ENCODE measurements at places on chromosomes 2 and 18.

DNA sequence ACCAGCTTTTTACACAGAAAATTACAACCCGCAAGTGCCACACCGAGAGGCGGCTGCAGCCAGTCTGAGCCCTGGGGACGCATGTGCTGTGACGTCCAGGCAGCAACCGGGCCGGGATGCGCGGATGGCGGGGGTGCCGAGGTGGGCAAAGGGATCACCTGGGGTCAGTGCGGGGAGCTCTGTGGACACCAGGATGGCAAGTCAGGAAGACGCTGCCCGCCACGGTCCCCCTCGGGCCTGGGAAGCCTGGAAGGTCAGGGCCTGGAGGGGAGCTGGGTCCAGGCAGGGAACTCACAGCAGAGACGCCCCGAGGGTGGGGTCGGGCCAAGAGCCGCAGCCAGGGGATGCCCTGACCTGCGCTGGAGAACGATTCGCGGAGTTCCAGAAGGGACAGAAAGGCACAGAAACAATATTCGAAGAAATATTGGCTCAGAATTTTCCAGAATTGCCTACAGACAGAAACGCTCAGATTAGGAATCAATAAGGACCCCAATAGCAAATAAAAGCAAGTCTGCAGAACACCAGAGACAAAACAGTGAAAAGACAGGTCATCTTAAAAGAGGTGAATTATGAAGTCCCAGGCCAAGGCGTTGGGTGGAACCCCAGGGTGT is 11.7 kb upstream of the KIF1A start:
- DNase-seq, result no peak

- no peak for DNase-seq
Observed at GRCh38 chr2:32262105-32262504, 2.6 kb downstream of the NLRC4 start.

GRCh38 chr2:26126074-26126473 is 46.8 kb upstream of the GAREM2 start:
- DNase-seq, result no peak

GRCh38 chr18:47754311-47755101 is 176.0 kb downstream of the SMAD2 start:
- DNase-seq, result no peak

- no peak for DNase-seq
Observed at GRCh38 chr2:172437419-172438341, 10.3 kb downstream of the ITGA6 start.

GRCh38 chr18:7855028-7855427 is 287.9 kb downstream of the PTPRM start:
- no peak for DNase-seq

DNA sequence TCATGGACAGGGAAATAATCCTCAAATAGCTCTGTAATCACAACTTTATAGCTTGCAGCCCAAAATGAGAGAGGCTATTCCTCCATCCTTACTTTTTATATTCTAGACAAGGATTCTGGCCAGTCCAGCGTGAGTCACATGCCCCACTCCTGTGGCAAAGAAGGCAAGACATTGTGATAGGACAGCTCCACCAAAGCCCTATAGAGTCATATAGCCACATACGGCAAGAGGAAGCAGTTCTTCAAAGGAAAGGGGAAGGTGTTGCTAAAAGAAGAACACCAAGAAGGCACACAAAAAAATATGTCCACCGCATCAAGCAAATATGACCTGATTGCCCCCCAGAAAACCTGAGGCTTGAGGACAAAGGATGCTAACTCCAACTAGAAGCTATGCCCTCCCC is 3.4 kb upstream of the GFPT1 start:
- DNase-seq, result no peak

DNA sequence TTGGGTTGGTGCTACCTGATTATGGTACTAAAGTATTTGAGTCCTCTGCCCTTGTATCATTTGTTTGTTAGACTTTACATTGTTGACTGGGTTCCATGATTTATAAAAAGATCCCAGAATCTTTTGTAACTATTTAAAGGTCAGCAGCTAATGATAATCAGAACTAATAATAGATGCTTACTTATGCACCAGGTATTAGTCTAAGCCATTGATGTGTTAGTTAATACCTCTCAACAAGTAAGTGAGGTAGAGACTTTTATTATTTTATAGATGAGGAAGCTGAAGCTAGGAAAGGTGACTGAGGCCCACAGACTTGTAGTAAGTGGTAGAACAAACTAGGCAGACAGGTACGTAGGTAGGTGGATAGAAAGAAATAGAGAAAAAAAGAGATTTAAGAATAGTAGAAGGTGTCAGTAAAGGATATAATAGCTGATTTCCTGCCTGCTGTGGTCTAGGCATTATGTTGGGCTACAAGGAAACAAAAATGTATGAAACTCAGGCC is 68.1 kb downstream of the CRIM1 start:
- DNase-seq, result no peak

- no peak for DNase-seq
Observed at GRCh38 chr18:9417073-9417851, 58.1 kb upstream of the RALBP1 start.

DNA sequence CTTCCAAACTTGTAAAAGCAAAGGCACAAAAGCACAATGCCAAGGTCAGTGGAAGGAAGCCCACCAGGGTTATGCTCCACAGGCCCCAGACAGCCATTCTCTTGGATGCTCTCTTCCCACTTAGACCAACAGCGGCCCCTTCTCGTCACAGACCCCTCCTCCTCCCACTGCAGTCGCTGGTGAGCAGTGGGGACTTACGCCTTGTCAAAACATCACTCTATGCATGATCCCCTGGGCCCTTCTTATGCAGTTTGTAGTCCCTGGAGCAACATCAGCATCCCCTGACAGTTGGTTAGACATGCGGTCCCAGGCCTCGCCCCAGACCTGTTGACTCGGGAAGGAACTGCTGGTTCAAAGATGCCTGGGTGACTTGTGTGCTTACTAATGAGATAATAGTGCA is 376.0 kb upstream of the KLHL29 start:
- no peak for DNase-seq

GRCh38 chr2:105238664-105239240 is 2.8 kb upstream of the GPR45 start:
- DNase-seq, result no peak

DNA sequence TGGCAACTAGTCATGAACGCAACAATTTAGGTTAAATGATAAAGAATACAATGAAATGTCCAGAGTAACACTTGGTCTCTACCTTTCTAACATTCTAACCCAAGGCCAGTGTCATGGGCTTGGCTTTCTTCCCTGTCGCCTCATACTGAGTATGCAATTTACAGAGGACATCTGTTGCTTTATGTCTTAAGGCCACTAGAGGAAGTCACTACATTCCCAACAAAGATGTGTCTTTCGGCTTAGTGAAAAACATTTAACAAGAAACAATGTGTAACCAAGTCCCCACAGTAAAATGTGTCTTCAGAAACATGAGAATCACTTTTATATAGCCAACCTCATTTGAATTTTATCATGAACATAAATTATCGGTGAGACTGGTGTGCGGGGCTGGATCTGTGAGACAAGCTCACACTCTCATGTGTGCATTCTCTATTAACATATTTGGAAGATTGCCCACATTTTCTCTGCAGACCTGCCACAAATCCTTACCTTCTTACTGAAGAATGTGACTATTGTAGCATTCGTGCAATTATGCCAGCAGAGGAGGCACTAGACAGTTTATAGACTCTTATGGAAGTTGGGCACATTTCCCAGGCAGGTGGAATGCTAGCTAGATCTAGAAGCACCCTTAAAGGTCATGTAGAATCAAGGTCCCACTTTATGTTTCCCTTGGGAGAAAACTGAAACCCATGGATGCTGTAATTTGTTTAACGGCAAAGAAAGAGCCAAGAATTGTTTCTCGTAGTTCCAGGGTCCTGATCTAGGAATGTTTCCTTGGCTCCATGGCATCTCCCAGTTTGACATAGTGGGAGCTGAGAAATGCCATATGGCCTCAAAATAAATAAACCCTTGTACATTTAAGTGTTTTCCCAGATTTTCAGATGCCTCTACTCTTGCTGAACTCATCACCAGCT is 101.8 kb downstream of the CD226 start:
- DNase-seq, result no peak

DNA sequence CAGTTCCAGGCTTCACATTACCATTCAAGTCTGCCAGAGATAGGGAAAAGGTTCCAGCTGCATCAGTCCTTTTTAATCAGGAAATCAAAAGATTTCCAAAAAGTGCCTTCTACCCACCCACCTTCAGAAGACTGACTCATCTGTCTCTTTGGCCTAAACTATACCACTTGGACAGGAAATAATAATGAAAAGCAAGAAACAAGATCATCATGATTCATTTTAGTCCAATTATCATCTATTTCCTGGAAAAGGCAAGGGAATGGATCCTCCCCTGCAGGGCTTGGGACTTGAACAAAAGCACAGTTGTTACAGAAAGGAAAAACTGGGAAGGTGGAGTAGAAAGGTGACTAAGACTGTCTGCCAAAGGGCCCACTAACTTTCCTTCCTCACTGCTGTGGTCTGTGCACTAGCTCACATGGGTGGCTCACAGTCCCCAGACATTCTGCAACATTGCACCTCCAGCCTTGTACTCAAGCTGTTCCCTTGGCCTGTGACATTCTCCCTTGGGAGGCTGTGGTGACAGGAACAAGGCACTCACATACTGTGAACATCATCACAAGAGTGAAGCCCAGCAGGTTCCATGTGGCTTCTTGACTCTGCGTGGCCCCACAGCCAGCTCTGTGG is 75.3 kb downstream of the VSNL1 start:
- no peak for DNase-seq

GRCh38 chr2:63660060-63660459 is 71.3 kb downstream of the MDH1 start:
- DNase-seq, result no peak

Data from glomerular endothelial cell (primary cell).